NCI-H1436 (cell line): ENCODE measurements at places on chromosomes 3 and 15.

GRCh38 chr3:133838916-133839800 lies 33.5 kb downstream of the SRPRB start:
- DNase-seq: no peak

GRCh38 chr3:126525853-126526667 lies 2.1 kb downstream of the CHST13 start:
- no peak for DNase-seq

GRCh38 chr3:170953229-170953628 lies 44.8 kb upstream of the EIF5A2 start:
- no peak for DNase-seq

DNA sequence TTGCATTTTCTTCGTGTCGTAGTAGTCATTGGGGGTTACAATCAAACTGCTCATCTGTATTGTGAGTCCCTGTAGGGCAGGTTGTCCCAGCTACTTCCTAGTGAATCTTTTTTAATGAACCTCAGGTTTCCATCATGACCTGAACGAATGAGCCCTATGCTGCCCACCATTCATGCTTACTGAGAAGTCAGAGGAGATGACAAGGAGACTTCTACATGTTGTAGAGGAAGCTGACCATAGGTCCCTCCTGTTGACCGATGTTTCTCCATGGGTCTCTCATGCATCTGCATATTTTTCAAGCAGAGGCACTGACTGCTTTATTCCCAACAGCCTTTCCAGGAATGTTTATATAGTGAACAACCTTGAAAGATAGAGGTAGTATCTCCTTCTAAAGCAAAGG lies 5.0 kb upstream of the NME9 start:
- DNase-seq: no peak

DNA sequence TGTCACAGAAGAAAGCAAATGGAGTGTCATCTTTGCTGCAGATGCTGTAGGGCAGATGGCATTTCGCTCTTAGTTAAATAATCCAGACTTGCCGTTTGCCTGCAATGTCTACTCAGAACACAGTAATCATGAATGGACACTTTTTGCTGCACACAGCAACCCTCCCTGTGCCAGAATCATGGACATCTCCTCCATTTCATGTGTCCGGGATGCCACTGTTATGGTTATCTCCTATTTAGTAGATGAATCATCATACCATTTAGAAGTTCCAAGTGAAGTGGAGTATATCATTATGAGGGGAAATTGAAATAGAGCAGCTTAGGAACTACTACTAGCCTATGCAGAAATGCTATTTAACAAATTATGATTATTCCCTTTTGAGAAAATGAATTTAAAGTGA lies 118.5 kb downstream of the DUT start:
- DNase-seq: no peak

GRCh38 chr15:46589088-46589487 lies 954.3 kb downstream of the SQOR start:
- no peak for DNase-seq

- DNase-seq: no peak
These were observed 7.8 kb upstream of the NR2F2 start for GRCh38 chr15:96322536-96323318.

DNA sequence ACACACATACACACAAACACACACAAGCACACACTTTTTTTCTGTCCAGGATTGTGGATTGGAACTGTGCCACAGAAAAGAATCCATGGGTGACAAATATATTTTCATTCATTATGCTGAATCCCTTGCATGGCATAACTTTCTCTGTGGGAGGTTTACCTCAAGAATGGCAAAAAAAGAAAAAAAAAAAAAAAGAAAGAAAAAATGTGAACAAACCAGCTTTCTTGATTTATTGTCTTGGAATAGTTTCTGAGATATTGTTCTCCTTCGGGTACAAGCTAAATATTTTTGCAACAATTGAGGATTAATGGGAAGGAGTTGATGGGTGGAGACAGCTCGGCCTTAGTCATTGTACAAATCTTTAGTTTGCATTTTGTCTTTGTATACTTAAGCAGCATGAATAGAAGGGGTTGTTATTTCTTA lies 153.1 kb downstream of the GMNC start:
- no peak for DNase-seq

- DNase-seq: no peak
These were observed 453.8 kb downstream of the OTOL1 start for GRCh38 chr3:161950318-161950868.

- DNase-seq: no peak
These were observed 589 bp downstream of the KLF15 start for GRCh38 chr3:126356373-126357264.

DNA sequence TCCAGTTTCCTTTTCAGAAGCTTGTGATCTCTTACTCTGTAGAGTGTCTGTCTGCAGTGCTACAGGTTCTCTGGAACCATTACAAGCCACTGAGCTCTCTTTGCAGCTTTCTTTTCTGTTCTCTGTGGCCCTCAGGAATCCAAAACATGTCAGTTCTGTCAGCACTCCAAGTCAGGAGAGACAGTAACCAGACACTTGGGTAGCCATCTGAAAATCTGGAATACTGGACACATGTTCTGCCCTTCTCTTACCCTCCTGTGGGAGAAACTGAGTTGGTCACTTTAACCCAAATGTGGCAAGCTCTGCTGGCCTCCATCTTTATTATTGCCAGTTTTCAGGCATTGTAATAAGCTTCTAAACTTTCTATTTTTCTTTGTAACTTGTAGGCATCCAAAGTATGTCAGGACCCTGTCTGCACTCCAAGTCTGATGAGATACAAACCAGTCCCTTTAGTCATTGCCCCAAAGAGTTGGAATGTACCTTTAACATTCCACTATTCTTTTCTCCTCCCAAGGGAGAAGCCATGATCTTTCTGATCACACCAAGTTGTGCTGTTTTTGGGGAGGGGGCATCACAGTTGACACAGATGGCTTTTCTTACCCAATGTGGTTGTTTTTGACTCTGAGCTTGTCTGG lies 183.7 kb downstream of the DPH6 start:
- no peak for DNase-seq

GRCh38 chr3:43034911-43035310 lies 55.8 kb downstream of the GASK1A start:
- DNase-seq: no peak

DNA sequence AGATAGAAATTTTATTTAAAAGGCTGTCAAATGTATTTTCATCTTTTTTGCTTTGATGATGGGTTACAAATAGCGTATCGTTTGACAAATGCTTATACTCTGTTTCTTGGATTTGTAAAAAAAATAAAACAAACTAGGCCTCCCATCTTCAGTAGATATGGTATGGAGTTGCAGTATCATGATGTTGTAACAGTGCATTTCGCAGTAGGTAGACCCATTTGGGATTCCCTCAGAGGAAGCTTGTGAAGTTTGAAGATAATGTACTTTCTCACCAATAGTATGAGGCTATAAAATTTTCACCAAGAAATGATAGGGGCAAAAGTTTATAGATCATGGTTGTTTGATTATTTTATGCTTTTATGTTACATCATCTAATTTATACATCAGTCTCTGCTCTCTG lies 10.8 kb downstream of the MBNL1 start:
- no peak for DNase-seq

DNA sequence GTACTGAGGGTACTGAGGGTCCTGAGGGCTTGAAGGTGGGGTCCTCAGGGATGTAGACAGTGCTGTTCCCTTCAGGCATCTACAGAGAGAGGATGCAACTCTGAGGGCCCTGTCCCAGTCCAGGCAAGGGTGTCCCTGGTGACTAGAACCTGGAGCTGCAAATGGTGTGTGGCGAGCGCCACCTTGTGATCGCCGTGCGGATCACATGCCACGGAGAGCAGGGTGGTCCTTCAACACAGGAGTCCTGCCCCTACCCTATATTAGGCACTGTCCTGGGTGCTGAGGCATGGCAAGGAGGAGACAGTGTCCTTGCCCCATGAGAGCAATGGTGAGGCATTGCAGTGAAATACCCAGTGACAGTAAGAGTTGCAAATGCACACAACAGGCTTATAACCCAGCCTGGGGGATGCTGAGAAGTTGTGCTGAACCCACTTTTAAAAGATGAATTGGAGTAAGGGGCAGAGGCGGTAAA lies 23.6 kb downstream of the RHCG start:
- DNase-seq: peak; percentile 56

- DNase-seq: no peak
These were observed 190.3 kb downstream of the OPA1 start for GRCh38 chr3:193783166-193783896.
